Sigmoid colon (tissue), 7 donors: ENCODE measurements at places on chromosomes 2 and 18. TPM values are rescaled to one million over a fixed set of nuclear protein-coding genes. Genes with fewer than 3 reads are reported as not detected.
A peak's percentile ranks its signal among the peaks of the same experiment; 100 is the strongest.

GRCh38 chr2:37196320-37197195, at the start of gene CEBPZOS:
Gene CEBPZOS (plus strand): TSS chr2:37196496. CDS start chr2:37199705, 3,209 bp downstream.
- DNase-seq: peak; percentile 90

DNA sequence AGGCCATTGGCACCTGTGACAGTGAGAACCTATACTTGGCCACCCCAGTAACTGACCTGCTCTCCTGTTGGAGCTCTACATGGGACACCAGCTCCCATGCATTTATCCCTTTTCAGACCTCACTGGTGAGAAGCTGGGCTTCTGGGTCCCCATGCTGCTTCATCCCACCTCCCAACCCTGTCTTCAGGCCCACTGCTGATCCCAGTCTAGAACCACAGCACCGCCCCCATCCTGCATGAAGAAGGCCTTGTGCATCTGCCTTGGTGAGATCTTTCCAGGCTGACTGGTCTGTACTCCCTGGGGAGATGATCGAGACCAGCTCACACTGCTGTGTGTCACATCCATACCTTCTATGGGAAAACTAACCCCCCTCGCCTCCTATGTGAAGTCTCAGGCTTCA, 22.7 kb downstream of the TTC32 start:
- DNase-seq: peak; percentile 43

GRCh38 chr2:26532301-26533250, 54.7 kb upstream of the OTOF start:
- peak; percentile 45 for DNase-seq

DNA sequence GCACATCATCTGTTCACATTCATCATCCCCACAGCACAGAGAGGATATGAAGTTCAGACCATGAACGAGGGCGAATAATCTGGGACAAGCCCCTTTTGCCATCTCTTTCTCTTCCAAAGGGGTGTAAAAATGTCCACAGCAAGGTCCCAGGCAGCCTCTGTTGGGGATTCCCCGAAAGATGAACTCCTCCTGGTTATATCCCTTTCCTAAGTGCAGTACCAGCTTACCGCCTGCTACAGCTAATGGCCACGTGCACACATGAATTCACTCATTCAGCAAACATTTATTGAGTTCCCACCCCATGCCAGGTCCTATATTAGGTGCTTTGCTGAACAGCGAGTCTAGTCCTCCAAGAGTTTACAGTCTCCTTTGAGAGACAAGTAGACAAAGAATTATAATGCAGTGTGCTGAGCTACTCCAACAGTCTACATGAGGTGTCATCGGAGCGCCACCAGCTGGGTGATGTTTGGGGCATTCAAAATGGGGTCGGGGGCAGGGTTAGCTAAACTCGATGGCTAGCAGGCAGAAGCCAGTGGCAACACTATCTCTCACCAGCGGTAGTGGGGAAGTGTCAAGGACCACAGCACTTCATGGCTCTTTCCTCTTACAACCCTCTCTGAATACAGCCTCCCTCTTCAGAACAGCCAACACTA, 228.9 kb downstream of the TMEM163 start:
- no peak for DNase-seq

PROM2 gene
- 2.3 TPM for total RNA-seq

- no peak for DNase-seq
Observed at GRCh38 chr2:177211576-177212105, 953 bp upstream of the HNRNPA3 start.

- no peak for DNase-seq
Observed at GRCh38 chr2:214492152-214492551, 81.3 kb downstream of the VWC2L start.

GRCh38 chr18:49573835-49574234, 12.0 kb downstream of the LIPG start:
- DNase-seq: no peak

NAT8 gene
- total RNA-seq: not detected

DNA sequence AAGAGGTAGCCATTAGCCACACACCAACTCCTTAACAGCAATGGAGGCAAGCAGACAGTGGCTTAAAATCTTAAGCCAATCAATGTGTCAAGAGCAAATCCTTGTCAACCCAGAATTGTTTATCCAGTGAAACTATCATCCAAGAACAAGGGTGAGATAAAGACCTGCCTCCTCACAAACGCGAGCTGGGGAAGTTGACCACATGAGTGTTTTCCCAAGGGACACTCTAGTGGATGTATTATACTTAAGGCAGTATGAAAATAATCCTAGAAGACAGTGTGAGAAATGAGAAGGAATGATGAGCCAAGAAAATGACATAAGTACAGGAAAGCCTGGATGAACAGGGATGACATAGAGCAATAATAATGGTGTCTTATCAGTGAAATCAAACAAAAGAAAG, 209.6 kb downstream of the TWIST2 start:
- DNase-seq: no peak

- no peak for DNase-seq
Observed at GRCh38 chr2:223860809-223861738, 23.7 kb upstream of the AP1S3 start.

- DNase-seq: no peak
Observed at GRCh38 chr2:192551760-192552159, 357.0 kb upstream of the TMEFF2 start.

GRCh38 chr2:96256611-96257113, 9.1 kb downstream of the TMEM127 start:
- DNase-seq: peak; percentile 50

DNA sequence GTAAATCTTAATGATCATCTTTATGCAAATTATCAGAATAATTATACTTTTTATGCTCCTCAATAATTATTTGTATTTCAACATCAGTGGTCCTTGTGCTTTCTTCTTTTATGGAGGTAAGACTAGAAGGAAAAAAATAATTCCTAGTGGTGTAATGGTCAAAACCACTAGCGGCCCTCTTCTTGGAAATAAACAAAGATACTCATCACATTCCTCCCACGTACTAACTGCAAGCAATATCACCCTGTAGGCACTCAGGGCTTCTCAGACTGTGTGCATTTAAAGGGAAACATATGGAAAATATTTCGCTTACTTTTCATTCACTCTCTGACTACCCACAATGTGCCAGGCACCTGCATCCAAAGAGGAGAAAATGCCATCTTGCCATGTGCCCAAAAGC, 263.7 kb downstream of the DOK6 start:
- no peak for DNase-seq

- DNase-seq: no peak
Observed at GRCh38 chr2:69911985-69912563, 2.8 kb upstream of the MXD1 start.

DNA sequence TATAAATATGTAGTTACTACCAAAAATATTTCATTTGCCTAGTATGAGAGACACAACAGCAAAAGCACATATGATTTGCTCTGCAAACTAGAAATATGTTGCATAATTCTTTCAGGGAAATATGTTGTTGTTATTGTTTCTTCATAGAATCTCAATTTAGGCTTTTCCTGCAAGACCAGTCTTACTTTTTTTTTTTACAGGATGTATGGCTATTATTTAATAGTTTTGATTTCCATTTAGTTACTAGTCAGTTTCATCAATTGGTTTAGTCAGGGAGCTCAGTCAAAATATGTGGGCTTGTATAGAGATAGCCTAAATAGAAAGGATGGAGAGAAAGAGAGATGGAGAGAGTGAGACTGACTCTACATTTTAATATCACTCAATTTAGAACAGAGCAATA, 6.1 kb downstream of the LRP1B start:
- DNase-seq: no peak

DNA sequence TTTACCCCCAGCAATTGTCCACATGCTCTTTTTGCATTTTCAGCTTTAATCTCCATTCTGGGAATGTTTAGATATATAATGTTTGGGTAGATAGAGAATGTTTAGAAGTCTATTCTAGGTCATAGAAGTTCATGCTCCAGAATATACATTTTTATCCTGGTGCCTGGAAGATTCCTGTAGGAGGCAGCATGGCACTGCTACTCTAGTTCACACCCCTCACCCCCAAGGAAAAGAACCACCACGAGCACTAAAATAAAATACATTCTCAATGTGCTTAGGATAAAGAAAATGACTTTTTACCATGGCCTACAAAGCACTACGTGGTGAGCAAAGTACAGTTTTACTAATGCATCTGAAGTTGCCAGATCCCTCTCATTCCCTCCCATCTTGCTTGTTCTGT, 53.8 kb downstream of the MYO1B start:
- DNase-seq: no peak

C1D gene
- 47.1 TPM for total RNA-seq

- DNase-seq: no peak
Observed at GRCh38 chr18:11215216-11215615, 65.8 kb upstream of the PIEZO2 start.

DNA sequence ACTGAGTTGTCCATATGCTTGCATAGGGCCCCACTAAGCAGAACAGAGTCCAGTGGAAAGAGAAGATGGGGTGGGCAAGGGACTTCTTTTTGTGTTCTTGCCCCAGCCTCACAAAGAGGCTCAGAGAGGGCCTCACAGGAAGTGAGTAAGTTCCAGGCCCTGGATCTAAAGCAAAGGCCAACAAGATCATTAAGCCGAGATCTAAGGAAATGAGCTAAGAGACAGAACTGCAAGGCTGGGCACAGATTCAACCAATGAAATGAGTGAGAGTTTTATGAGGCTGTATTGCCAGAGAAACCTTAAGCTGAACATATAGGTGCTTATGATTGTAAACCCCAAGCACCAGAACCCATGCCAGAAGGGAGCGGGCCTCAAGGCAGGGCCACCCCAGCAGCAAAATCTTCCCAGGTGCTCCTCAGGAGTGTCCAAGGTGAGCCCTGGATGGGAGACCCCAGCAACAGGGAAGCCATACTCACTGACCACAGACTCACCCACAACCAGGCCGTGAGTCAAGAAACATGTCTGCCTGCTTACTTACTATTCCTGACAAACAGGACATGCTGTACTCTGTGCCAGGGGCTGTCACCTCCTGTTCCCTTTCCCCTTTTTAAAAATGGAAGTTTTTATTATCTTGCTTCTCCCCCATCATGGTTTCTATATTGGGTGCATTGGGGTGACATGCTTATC, 40.2 kb downstream of the SLC14A1 start:
- DNase-seq: no peak

TTC21B gene
- 33.5 TPM for total RNA-seq

NT5C1B gene
- not detected for total RNA-seq

PMAIP1 gene
- 9.5 TPM for total RNA-seq

- no peak for DNase-seq
Observed at GRCh38 chr18:5982332-5982731, 87.0 kb upstream of the TMEM200C start.

DNA sequence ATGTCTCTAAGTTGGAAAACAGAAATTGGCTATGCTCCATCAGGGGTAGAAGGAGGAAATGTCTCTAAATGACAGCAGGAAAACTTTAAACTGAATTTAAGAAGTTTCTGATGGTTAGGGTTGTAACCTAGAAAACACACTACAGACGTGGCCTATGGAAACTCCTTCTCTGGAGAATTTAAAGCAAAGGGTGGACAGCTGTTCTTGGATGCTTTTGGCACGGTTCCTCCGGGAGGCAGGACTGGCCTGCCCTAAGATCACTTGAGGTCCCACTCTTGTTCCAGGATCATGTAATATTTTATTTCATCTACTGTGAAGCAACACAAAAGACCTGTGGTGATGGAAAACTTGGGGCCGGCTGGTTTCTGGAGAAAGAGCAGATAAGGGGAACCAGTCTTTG, 77.0 kb downstream of the NRP2 start:
- peak; percentile 74 for DNase-seq

ALK gene
- total RNA-seq: 1.5 TPM

- DNase-seq: no peak
Observed at GRCh38 chr2:181319286-181319685, 137.9 kb upstream of the ITGA4 start.

ZAP70 gene
- total RNA-seq: 1.9 TPM

GRCh38 chr2:240200230-240201051, 60.0 kb upstream of the OTOS start:
- DNase-seq: peak; percentile 64

SERPINB13 gene
- not detected for total RNA-seq

CCDC138 gene
- total RNA-seq: 3.1 TPM

CRACDL gene
- total RNA-seq: 0.55 TPM

TMEM163 gene
- total RNA-seq: 0.33 TPM

GRCh38 chr2:33213648-33214047, 262.8 kb upstream of the RASGRP3 start:
- DNase-seq: no peak

DNA sequence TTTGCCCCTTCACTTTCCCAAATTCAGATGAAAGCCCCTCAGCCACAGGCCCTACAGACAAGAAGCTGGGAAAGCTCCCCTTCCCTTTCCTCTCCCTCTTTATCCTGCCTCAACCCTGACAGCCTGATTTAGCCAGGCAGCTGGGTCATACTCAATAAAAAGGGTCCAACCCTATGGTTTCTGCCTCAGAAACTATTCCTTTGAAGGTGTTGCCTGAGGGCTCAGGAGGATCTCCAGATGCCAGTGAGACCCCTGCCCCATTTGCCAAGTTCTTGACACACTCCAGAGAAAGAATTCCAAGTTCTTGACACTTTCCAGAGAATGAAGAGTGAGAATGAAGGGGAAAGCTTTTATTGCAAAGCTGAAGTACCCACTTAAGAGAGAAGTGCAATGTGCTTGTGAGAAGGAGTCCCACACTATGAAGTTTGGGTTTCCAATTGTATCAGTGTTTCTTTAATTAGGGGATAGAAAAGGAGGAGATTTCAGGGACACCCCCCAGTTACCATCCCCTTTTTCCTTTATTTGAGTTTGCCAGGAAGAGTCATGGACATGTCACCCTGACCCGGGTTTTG, 576.2 kb downstream of the METTL4 start:
- DNase-seq: no peak

PDE1A gene
- total RNA-seq: 37.1 TPM

DNA sequence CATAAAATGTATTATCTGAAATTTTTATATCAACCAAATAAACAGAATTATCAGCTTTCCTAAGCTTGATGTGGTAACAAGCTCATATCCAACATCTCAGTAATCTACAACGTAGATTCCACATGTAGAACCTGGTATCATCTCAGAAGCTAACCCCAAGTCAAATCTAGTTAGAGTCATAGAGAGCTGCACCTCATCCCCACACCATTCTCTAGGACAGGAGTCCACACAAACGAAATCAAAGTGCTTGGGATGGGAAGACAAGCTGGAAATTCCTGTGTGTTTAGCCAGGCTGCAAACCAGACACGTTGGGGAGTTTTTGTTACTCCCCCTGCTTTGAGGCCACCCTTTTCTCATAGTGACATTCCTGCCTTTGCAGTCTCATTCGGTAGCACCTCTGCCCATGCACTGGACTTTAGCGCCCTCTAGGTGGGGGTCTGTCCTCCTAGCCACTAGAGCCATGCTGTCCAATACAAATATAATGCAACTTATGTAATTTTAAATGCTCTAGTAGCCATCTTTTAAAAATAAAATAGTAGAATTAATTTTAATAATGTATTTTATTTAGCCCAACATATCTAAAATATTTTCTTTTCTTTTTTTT, 28.1 kb upstream of the SATB2 start:
- DNase-seq: no peak

CYTIP gene
- total RNA-seq: 3.3 TPM

GRCh38 chr2:33491441-33492084, 15.1 kb downstream of the RASGRP3 start:
- DNase-seq: no peak

FAP gene
- total RNA-seq: 35.7 TPM

DNA sequence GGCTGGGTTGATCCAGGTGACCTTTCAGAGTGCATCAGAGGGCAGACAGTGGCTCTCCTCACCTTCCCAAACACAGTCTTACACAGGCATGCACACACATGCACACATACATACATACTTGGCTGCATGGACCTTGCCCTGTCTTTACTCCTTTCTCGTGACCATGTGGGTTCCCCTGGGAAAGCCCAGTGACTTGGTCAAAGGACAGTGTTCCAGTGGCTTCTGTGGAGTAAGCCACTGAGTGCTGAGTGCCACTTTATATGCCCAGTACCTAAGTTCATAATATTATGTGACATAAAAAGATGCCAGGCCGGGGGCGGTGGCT, 249.4 kb downstream of the MYCN start:
- no peak for DNase-seq
